ENCODE measurements at places on chromosomes 1 and 21.

- no peak for DNase-seq
Measured at GRCh38 chr1:67459068-67459467, 28.9 kb upstream of the SERBP1 start.

- DNase-seq, result no peak
Measured at GRCh38 chr1:46673749-46674182, 2.1 kb downstream of the TEX38 start.

GRCh38 chr1:186289943-186290545, 85.0 kb downstream of the TPR start:
- no peak for DNase-seq

- no peak for DNase-seq
Measured at GRCh38 chr1:167678422-167678821, 43.4 kb upstream of the MPZL1 start.

- DNase-seq, result peak; percentile 45
Measured at GRCh38 chr1:157156058-157156541, 17.9 kb upstream of the ETV3 start.

- DNase-seq, result no peak
Measured at GRCh38 chr1:25478633-25479032, 47.9 kb downstream of the MACO1 start.

DNA sequence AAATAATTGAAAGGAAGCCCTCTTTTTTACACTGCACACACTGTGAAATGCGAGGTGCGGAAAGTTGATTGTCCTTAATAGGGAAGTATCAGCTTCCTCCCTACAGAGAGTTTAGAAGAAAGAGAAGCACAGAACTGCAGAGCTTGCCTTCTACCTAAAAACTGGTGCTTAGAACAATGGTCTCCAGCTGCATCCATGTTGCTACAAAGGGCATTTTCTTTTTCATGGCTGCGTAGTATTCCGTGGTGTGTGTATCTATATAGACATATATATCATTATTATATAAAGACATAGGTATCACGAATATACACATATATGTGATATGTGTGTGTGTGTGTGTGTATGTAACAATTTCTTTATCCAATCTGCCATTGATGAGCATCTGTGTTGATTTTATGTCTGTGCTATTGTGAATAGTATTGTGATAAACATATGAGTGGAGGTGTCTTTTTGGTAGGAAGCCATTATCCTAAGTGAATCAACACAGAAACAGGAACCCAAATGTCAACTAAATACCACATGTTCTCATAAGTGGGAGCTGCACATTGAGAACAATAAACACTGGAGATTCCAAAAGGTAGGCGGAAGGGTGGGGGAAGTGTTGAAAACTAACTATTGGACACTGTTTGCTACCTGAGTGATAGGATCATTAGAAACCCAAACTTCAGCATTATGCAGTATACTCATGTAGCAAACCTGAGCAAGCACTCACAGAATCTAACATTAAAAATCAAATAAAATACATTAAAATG, 290.0 kb upstream of the RUNX1 start:
- DNase-seq, result no peak

DNA sequence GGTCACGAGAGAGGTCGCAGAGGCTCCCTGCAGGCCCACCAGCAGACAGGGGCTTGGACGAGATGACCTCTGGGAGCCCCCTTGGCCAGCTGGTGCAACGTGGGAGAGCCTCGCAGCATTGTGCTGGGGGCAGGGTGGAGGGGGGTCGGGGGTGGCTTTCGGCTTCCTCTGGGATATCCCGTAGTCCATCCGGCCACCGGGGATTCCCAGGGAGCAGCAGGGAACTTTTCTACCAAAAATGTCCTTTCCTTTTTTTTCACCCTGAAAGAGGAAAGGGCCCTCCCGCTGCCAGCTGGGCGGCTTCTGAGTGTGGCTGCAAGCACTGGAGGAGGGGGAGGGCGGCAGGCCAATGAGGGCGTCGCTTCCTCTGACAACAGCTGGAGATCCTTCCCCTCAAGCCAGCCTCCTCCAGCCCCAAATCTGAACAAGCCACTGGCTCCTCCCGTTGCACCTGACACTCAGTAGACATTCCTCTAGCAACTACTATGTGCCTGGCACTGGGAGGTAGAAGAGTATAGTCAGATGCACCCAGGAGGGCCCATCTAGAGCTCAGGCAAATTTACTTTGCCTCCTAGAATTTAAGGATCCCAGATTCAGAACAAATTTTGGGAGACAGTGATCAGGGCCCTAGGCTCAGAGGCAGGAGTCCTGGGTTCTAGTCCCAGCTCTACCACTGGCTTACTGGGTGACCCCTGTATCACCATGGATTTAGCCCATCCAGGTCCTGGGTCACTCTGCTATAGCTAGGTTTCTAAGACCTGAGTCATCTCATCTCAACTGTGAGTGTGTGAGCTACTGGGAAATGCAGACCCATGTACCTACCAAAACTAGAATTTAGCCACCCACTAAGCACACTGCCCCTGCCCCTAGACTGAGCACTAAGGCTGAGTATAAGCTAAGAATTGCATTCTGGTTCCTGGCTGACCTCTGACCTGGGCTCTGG, 2.7 kb downstream of the MOB3C start:
- DNase-seq, result peak; percentile 70

DNA sequence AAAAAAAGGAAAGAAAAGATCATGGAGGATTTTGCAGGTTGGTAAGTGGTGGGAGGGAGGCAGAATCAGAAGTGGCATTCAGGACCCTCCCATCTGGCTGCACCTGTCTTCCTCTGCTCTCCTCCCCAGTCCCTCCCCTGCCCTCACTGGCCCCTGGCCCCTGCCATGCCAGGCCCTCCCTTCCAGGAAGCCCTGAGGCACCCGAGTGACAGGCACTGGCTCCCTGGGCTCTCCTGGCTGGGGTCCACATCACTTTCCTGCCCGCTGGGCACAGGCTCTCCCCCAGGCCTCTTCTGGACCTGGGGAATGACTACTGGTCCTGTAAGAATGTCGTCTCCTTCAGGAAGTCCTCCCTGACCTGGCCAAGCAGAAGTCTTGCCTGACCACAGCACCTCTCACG, 15.3 kb upstream of the ADARB1 start:
- no peak for DNase-seq

GRCh38 chr21:33021667-33022066, 4.1 kb upstream of the OLIG2 start:
- no peak for DNase-seq

DNA sequence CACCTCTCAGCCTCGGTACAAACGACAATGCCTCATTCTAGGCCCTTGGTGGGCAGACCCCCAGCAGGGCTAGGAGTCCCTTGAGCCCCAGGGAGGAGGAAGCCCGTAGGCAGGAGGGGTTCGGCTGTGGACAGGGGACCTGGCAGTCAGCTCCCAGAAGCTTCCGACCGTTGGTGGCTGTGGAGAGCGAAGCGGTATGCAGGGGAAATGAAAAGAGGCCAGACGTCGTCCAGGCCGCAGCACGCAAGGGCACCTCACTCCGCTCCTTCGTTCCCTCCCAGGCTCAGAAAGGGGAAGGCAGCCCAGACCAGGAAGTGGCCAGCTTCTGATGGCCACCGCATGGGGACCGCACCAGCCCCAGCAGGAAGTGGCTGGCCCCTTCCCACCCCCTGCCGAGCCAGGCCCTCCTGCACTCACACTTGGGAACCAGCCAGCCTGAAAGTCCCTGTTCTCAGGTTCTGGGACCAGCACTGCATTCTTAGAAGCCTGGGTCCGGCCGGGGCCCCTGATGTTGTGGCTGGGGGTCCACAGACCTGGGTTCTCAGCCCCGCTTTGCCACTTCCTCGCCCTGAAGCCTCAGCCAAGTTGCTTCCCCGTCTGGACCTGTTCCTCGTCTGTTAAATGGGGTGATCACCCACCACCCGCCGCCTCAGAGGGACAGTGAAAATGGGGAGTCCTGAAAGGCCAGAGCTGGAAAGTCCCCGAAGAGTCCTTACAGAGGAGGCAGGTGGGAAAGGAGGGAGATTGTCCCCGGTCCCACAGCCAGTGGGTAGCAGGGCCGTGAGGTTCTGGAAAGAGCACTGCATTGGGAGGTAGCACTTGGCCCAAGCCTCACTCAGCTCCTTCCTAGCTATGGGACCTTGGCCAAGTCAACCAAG, 104.0 kb upstream of the RUNX3 start:
- DNase-seq, result peak; percentile 57

DNA sequence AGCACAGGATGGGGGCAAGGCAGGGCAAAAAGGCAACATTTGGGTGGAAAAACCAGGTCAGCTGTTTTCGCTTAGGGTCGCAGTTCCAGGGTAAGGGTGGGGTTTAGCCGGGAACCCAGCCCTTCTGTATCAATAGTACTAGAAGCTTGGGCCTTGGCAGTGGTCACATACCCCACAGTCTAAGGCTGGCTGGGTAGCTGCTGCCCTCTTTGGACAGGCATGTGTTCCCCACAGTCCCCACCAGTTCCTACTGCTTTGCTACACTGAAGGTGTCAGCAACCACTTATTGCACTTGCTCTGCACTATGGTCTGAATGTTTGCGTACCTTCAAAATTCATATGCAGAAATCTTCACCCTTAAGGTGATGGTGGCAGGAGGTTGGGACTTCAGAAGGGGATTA, 349.8 kb downstream of the LTN1 start:
- DNase-seq, result no peak

DNA sequence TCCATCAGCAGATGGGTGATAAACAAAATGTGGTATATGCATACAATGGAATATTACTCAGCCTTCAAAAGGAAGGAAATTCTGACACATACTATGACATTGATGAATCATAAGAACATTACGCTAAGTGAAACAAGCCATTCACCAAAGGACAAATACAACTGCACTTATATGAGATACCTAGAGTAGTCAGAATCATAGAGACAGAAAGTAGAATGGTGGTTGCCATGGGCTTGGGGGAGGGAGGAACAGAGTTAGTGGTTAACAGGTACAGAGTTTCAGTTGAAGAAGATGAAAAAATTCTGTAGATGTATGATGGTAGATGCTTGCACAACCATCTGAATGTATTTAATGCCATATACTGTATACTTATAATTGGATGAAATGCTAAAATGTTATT, 39.1 kb upstream of the KCNK2 start:
- DNase-seq, result no peak

DNA sequence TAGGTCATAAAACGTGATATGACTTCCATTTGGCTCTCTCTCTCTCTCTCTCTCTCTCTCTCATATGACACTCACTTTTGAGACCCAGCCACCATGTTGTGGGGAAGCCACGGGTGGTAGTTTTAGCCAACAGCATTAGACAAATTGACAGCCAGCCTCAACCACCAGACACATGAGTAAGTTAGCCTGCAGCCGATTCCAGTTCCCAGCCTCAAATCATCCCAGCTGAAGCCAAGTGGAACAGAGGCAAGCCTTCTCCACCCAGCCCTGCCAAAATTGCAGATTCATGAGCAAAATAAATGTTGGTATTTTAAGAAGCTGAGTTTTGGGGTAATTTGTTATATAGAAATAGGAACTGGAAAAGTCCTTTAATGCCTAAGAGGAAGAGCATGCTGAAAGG, 98.0 kb upstream of the DNAH14 start:
- no peak for DNase-seq

GRCh38 chr1:166040202-166040997, 126.4 kb downstream of the FAM78B start:
- no peak for DNase-seq

DNA sequence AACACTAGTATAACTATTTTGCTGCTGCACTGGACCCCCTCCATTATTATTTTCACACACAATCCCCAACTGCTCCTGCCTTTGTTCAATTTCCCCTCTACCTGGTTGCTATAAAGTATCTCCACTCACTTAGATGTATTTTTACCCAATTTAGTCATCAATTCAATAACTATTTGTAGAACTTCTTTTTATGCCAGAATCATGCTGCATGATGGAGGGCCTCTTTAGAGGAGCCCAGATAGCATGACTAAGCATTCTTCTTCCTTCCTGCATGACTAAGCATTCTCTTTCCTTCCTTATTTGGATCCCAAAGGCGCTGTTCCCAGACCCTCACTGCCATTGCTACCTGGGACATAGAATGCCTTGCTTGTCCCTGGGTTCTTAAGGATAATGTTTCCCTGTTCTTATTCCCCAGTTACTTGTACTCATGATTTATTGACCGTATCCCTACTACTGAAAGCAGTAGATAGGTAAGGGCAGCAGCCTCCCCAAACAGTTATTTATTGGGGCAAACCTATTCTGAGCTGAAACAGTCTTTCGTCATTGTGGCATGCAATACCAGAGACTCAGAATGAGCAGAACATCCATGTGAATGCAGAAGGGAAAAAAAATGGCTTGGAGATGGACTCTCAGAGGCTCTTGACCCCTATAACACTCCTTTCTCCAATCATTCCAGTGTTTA, 89.3 kb upstream of the AKT3 start:
- no peak for DNase-seq

- peak; percentile 64 for DNase-seq
Measured at GRCh38 chr1:85307987-85308832, 31.8 kb upstream of the BCL10 start.

DNA sequence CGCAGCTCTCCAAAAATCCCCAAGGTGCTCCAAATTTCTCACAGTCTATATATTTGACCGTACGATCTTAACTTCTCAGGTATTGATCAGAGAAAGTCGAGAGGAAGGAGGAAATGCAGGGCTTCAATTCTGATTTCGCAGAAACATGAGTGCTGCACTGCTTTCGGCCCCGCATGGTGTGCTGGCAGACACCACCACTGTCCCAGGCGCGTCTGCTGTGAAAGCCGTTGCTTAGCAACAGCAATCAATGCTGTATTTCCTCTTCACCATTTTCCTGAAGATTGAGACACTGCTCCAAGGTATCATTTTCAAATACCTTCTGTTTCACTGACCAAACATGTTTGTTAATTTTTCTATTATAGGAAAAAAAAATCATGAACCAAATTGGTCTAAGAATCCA, 296.3 kb downstream of the SMYD3 start:
- DNase-seq, result no peak

GRCh38 chr21:38263493-38263892, 6.7 kb downstream of the KCNJ15 start:
- DNase-seq, result no peak

GRCh38 chr1:25338188-25338981, at the start of gene TMEM50A:
Gene TMEM50A, plus strand, starts transcription at chr1:25338334. Its CDS starts 2,153 bp downstream, at chr1:25340487.
- peak; percentile 88 for DNase-seq

DNA sequence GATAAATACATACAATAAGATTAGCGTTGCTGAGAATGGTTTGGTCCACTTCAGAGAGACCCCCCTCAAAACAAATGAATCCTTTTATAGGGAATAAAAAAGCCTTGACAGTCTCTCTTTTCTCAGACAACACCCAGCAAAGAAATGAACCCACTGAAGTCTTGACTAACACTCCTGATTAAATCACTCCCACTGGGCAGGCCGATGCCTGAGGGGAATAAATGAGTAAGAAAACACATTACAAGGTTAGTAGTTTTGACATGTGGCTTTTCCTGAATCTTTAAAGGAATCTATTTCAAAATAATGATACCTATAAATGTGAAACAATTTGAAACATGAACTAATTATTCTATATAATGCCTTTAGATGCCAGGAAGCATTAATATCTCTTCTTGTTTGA, 146.9 kb upstream of the POGK start:
- no peak for DNase-seq
